ENCODE measurements at places on chromosomes 3 and 15.

- no peak for DNase-seq
Measured at GRCh38 chr3:174958671-174959328, 99.7 kb downstream of the NAALADL2 start.

GRCh38 chr15:67882487-67883233 is 42.8 kb upstream of the RNU6-1 start:
- DNase-seq: no peak

DNA sequence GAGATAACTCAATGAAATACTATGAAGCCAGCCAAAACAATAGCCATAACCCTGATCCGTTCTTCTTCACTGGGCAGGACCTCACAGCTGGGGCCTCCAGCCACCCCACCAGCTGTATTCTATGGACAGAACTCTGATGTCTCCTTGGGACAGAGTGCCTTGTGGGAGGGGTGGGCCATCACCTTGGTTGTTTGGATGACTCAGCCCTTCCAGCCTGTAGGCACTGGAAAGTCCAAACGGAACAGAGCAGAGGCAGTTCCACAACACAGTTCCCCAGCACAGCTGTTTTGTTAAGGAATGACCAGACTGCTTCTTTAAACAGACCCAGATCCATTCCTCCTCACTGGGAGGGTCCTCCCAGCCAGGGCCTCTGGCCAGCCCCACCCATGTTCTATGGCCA is 31.9 kb upstream of the ZBED2 start:
- DNase-seq: no peak

- DNase-seq: peak; percentile 75
Measured at GRCh38 chr3:191356631-191357439, 26.5 kb upstream of the UTS2B start.

DNA sequence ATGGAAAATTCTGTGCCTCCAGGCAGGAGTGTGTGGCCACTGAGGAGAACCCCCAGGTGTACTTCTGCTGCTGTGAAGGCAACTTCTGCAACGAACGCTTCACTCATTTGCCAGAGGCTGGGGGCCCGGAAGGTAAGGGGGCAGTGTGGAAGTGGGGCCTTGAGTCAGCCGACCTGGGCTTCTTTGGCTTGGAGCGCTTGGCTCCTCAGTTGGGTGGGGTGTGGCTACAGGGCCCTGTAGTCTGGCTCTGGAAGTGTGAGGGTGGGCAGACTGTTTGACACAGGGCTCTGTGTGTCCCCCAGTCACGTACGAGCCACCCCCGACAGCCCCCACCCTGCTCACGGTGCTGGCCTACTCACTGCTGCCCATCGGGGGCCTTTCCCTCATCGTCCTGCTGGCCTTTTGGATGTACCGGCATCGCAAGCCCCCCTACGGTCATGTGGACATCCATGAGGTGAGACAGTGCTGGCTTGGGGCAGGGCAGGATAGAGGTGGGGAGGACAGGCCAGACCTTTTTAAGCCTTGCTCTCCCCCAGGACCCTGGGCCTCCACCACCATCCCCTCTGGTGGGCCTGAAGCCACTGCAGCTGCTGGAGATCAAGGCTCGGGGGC is 18.2 kb upstream of the EXOG start:
- DNase-seq: no peak

GRCh38 chr3:4139462-4140140 is 163.6 kb upstream of the SETMAR start:
- DNase-seq: no peak

DNA sequence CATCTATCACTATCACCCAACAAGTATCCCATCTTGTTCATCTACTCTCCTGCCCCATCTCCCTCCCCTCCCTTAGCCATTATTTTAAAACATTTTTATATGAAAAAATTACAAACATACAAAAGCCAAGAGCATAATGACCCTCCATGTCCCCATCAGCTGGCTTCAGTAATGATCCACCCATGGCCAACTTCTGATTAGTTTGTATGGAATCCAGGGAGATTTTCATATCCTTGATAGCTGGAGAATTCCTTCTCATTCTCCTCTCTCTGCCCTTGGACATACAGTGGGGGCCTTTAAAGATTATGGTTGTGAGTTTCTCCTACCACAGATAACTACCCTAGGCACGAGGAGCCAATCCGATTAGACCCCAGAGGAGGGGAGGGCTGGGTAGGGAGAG is 40.2 kb downstream of the IRAK2 start:
- DNase-seq: no peak

GRCh38 chr3:65128346-65128745 is 440.5 kb upstream of the ADAMTS9 start:
- no peak for DNase-seq

GRCh38 chr3:48459773-48460516 is 13.4 kb downstream of the ATRIP start:
- DNase-seq: no peak

GRCh38 chr3:108208831-108209230 is 13.4 kb downstream of the IFT57 start:
- DNase-seq: no peak

DNA sequence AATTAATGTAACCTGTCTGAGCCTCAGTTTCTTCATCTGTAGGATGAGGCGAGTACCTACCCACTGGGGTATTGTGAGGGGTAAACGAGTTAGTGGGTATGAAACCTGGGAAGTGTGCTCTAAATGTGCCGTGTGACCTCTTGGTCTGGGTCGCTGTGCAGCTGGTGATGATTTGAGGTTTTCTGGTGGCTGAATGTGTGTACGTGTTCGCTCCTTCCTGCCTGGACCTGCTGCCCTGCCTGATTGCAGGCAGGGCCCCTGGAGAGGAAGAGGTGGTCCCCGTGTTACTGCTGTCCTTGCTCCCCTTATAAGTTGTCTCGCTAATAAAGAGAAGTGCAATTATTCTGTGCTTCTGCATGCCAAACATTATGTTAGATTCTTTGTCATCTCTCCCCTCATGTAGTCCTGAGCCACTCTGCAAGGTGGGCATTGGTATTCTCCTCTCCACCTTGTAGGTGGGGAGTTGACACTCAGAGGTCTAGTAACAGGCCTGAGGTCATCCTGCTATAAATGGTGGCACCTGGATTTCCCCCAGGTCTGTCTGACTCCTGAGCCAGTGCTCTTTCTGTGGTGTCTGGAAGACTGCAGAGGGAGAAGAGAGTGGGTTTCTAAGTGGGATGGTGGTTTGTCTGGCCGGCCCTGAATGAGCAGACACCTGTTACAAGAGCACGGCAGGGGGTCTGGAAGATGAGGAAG is 15.7 kb downstream of the PDIA5 start:
- no peak for DNase-seq

GRCh38 chr3:49269443-49270155 is 7.4 kb downstream of the C3orf62 start:
- DNase-seq: no peak

DNA sequence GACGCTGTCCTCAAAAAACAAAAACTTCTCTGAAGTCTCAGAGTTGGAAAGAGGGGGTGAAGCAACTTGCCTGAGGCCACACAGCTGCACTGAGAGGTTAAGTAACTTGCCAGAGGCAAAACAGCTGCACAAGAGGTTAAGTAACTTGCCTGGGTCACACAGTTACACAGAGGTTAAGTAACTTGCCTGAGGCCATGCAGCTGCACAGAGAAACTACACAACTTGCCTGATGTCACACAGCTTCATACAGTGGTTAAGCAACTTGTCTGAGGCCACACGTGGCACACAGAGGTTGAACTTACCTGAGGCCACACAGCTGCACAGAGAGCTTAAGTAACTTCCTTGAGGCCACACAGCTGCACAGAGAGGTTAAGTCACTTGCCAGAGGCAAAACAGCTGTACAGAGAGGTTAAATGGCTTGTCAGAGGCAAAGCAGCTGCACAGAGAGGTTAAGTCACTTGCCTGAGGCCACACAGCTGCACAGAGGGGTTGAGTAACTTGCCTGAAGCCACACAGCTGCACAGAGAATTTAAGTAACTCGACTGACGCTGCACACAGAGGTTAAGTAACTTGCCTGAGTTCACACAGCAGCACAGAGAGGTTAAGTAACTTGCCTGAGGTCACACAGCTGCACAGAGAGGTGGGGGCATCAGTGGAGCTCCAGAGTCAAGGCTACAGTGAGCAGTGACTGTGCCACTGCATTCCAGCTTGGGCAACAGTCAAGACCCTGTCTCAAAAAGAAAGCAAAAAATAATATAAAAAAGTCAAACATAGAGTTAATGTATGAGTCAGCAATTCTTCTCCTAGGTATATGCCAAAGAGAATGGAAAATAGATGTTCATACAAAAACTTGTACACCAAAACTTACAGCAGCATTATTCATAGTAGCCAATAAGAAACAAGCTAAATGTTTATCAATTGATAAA is 12.0 kb upstream of the ACAD9 start:
- DNase-seq: no peak

DNA sequence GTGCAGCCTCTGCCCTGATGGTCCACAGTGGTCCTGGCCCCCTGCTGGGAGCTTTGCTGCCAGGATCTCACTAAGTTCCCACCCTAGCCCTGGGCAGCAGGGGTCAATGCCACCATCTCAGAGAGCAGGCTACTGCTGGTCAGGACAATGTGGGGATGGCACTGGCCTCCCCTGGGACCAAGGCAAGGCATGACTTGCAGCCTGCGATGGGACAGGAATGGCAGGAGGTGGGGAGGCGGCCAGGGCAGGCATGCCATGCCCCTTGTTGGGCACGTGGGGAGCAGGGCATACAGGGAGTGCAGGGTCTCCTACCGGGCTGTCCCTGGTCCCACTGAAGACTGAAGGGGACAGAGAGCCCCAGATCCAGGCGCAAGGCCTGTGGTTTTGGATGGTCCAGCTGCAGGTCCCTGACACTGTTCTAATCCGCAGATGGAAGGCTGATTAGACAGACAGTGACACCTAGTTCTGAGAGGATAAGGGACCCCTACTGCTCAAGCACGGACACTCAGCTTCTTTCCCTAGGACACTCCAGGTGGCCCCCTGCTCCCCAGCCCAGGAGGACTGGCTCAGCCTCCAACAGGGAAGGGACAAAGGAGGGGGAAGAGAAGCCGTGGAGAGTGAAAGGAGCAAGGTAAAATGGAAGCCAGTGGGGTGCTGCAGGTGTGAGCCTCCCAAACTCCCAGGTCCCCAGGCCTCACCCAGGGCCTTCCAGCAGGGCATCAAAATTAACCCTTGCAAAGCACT is 69.2 kb upstream of the RPL32 start:
- no peak for DNase-seq

Measured in AG04449 (cell line).